ENCODE measurements at places on chromosomes 13 and 19.
A peak's percentile ranks its signal among the peaks of the same experiment; 100 is the strongest.

- no peak for DNase-seq
Measured at GRCh38 chr13:80086304-80086721, 254.6 kb downstream of the SPRY2 start.

GRCh38 chr19:11208561-11209471 is 11.5 kb upstream of the KANK2 start:
- no peak for DNase-seq

- no peak for DNase-seq
Measured at GRCh38 chr13:27961227-27962085, 7.7 kb downstream of the CDX2 start.

DNA sequence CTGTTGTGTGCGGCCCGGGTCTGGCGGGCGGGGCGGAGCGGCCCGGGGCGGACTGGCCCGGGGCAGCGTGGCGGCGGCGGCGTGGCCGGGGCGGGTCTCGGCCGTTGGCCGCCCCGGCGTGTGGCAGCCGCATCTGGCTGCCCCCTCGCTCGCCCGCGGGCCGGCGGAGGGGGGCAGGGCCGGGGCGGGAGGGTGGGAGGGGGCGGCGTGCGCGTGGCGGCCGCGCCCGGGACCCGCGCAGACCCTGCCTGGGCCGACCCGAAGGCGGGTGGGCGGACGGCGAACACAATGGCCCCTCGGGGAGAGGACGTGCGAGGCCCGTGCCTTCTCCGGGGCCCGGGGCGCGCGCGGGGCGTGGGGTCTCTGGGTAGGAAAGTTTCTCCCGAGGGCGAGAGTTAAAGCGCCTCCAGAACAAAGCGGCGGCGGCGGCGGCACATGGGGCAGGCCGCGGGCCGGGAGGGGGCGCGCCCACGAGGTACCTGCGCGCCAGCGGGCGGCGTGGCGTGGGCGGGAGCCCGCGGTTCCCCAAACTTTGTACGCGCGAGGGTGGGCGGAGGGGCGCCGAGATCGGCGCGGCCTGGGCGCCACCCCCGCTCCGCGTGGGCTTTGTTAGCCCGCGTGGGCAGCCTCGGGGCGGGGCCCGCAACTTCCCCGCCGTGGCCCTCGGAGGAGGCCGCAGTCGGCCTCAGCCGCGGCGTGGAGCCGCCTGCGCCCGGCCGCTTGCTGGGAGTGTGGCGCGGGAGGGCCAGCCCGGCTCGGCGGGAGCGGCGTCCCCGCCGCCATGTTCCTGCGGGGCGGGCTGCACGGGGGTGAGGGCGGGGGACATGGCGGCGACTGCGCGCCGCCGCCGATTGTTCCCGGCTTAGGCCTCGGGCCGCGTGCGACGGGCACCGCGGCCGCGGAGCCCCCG is 764 bp downstream of the MIR17HG start:
- peak; percentile 63 for DNase-seq

GRCh38 chr19:58400316-58400915 is 5.0 kb downstream of the RNF225 start:
- no peak for DNase-seq

- no peak for DNase-seq
Measured at GRCh38 chr19:50686310-50687032, 33.1 kb downstream of the SHANK1 start.

Data from neural progenitor cell (in vitro differentiated cells).